ENCODE measurements at places on chromosomes 5 and 9. TPM values are rescaled to one million over a fixed set of nuclear protein-coding genes. Genes with fewer than 3 reads are reported as not detected.

DNA sequence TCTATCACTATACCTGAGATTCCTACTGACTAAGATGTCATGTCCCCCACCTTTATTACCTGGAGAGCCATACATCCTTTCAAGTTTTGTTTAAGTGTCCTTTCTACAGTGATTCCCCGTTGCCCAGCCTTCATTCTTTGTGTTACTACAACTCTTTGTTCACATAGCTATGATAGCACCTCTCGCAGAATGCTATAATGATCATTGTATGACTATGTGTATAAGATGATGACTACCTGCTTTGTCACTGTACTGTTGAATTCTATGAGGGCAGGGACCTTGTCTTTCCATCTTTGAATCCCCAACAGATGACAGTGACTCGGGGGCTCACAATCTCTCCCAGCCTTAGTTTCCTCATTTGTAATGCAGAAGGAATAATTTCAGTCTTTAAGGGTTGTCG, 361.2 kb downstream of the NPR3 start:
- no peak for DNase-seq

DNA sequence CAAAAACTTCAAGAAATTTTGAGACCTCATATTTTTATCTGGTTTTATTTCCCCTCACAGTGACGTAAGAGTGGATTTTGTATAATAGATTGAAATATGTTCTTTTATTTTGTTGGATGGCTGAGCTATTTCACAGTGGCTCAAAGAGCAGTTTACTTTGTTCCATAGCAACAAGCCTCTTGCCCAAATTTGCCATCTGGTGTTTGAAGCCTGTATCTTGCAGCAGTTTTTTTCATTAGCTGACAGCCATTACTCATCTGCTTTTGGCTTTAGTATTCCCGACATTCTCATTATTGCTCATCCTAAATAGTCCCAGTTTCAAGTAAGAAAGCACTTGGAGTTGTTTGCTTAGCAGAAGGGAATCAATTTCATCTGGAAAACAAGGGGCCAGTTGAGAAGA, 36.3 kb downstream of the GDA start:
- DNase-seq = no peak

DNA sequence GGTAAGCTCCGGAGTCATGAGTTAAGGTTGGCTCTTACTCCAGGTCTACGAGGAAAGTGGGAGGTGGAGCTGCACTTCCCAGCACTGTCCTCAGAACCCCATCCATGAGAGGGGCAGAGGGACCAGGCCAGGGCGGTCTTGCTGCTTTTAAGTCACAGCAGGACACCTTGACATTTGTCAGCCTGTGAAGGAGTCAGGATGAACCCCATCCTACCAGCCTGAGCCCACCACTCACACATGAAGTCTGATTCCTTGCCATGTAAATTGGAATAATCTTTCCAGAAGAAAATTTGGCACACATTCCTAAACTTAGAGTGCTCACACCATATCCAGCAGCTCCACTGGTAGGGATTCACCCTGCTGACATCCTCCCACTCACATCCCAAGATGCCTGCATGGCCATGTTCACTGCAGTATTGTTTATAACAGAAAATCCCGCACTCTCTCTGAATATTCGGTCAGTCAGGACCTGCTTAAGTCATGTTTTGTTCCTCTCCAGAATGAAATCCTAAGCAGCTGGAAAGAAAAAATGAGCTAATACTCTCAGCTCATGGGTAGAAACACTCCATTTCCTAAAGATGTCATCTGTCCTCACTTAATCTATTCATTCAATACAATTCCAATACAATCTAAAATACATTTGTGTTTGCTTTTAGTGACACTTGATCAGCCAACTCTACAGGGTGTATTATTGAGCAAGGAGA, 79.3 kb upstream of the COL5A1 start:
- peak; percentile 1 for DNase-seq

DNA sequence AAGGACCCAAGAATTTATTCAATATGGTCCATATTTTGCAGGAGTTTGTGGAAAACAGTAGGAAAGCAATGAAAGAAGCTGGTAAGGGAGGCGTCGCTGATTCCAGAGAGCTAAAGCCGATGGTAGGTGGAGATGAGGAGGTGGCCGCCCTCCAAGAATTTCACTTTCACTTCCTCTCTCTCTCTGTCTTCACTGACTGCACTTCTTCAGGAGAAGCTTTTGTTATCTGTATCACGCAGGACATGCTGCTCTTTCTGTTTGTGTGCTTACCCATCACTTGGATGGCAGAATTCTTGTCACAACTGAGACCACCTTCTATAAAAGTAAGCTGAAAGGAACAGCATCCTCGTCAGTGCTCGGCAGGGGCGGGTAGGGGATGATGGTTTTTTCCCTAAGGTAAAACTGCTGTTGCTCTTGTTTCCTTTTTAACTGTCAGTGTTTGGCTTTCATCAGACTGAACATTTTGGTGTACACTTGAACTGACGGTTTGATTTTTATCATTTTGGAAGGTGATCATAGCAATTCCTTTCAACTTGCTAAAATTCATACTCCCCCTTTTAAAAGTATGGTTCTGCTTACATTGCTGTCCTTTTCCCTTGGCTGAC, 62.4 kb upstream of the FSD1L start:
- DNase-seq = no peak

- DNase-seq = no peak
These were observed 41.3 kb downstream of the ITK start for GRCh38 chr5:157221959-157222358.

GRCh38 chr9:133333011-133333410, 3.0 kb downstream of the SURF6 start:
- no peak for DNase-seq

GRCh38 chr5:135873831-135874230, 21.8 kb downstream of the IL9 start:
- no peak for DNase-seq

DNA sequence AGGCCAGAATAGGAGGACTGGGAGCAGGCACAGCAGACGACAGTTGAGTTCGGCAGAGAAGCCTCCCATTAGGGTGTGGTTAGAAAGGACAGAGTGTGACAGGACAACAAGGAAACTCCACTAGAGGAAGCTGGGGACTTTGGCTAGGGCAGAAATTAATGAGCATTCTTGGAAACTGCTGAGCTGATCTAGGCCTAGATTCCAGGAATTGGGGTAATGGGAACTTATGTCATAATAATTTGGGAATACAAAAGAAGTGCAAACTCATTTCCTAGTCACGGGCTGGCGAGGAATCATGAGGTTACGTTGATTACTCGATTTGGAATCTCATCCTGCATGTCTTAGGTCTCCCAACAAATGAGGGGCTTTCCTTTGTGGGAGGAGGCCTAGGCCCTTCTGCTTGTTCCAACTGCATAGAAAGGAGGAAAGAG, 144.6 kb upstream of the RPS23 start:
- DNase-seq = no peak

DNA sequence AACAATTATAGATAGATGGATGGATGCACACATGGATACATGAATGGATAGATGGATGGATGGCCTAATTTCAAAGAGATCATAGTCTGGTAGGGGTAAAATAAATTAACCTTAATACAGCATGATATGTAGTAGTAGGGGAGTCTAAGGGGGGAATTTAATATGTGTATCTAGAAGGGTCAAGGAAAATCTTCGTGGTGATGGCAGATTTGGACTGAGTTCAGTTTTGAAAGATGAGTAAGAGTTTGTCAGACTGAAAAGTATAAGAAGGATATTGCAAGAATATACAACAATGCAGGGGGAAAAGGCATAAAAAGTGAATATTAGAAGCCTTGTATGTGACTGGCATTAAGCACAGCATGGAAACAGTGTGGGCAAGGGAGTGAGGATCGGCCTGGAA, 98.7 kb downstream of the ZNF462 start:
- no peak for DNase-seq

- no peak for DNase-seq
These were observed 69.2 kb upstream of the FBXW11 start for GRCh38 chr5:172075656-172076055.

DNA sequence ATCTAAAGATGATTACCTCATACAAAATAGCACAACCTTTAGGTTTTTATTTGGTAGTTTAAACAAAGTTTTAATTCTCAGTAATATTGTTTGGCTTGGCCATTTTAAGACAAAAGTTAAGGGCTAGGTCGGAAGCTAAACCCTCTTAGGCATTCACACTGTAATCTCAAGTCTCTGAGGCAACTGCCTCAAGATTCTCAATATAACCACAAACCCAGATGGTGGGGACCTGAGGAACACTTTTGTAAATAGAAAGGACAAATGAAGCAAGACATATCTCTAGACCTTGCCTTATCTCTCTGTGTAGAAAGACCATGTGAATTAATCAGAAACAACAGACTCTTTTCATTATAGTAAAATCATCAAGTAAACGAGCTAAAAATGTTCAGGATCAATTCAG, 500.2 kb upstream of the CDH6 start:
- DNase-seq = no peak

- DNase-seq = no peak
These were observed 72.9 kb downstream of the SEC61B start for GRCh38 chr9:99294850-99295461.

- DNase-seq = peak; percentile 82
These were observed 584.0 kb downstream of the ACTL7B start for GRCh38 chr9:108271646-108272348.

DNA sequence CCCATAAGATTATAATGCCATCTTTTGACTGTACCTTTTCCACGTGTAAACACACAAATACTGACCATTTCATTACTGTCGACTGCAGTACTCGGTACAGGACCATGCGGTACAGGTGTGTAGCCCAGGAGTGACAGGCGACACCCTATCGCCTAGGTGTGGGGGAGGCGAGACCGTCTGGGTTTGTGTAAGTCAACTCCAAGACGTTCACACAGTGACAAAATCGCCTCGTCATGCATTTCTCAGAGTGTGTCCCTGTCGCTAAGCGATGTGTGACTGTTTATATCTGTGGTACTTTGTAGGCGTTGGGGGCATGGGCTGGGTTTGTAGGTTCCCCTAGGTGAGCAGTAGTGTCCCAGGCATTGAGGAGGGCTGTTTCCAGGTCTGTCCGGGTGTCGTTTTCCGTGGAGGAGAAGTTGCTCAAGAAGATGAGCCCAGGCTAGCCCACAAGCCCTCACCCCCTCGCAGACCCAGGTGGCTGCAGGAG, 20.3 kb downstream of the NEK6 start:
- DNase-seq = no peak

DNA sequence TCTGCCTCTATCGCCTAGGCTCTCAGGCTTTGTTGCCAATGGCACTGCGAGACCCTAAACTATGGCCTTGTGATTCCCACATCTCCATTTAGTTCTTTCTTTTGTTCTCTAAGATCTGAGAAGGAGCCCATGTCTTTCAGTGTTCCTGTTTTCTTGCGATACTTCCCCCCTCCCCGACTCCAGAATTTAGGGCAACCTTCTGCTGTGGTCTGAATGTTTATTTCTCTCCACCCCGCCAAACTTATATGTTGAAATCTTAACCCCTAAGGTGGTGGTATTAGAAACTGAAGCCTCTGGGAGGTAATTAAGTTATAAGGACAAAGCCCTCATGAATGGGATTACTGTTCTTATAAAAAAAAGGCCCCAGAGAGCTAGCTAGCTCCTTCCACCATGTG, 6.4 kb downstream of the TMC1 start:
- DNase-seq = no peak

DNA sequence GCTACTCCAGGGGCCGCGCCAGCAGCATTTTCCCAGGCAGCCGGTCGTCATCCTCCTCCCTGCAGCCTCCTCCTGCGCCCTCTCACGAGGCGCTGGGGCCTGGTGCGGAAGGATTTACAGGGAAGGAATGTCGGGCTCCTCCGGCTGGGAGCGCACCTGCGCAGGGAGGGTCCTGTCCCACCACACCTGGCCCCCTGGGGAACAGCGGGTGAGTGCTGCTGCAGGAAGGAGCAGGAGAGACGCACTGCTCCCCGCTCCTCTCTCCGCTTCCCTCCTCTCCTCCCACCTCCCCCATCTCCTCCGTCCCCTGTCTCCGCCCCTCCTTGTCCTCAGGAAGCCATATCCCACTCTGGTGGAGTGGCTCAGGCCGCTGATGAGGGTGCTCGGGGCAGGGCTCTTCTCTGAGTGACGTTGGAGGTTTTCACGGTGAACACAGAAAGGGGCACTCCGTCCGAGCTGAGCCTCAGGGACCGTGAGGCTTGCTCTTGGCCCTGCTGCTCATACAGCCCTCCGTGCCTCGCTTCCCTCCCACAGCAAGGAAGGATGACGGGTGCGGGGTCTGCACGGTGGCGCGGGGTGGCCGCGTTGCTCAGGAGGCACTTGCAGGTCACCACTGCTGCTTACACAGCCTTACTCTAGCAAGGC, 31.3 kb downstream of the IRX4 start:
- no peak for DNase-seq

DNA sequence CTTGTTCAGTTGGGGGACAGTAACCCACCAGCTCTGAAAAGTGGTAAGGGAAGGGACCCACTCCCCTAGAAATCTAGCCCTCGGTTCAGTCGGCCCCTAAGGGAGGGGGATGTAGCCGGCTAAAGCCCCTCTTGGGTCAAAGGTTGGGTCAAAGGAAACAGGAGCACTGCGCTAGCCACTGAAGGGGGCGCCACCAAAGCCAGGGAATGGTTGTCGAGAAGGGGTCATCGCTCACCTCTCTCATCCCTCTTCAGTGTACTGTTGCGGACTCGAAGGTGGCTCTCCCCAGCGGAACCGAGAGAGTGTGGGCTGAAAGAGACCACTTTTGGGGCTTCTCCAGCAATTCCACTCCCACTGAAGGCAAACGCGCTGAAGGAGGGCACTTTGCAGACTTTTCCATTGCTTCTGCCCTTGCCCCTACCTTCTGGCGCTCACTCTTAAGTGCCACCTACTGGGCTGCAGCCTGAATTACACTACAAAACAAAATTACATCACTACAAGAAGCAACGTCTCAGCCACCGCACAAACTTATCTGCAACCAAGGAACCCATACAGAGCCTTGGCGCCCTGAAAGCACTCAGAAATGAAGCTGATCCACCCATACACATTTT, 396.9 kb downstream of the PDE4D start:
- DNase-seq = no peak

DNA sequence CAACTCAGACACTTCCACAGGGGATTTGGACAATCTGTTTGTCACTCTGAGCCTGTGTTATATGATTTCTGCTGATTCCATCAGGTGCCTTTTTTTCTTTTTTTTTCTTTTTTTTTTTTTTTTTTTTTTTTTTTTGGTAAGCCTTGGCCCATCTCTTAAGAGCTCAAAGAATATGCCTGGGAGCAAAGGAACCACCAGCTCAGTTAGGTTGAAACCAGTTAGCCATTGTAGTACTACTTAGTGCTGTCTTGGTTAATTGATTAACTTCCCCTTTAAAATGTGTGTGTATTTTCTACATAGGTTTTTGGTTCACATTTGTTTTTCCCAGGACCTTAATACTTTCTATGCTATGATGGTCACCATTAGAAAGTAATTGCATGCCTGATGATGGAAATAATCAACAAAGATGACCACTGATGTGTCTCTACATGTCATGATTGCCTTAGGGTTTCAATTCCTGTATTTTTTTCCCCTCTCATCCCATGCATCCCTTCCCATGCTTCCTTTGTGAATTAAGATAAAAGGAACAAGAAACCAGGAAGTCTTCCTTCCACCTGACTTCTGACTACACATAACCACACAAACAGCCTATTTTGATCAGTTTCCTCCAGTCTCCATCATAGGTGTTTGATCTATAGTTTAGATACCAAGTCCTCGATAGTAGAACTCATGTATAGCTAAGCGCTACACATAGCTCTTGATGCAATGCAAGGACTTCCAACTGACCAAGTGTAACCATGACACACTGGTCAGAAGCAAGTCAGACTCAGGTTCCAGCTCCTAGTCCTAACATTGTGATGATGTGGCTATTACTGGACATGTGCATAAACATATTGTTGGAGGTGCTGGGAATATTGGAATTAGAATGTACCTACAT, 306.1 kb downstream of the EFNA5 start:
- DNase-seq = no peak

The HMMR gene
- 5.2 TPM for polyA plus RNA-seq

The PCDHGB7 gene
- polyA plus RNA-seq = 8.4 TPM

The NELFB gene
- 61.1 TPM for polyA plus RNA-seq

The C5orf46 gene
- 2.7 TPM for polyA plus RNA-seq

The UNC13B gene
- 10.4 TPM for polyA plus RNA-seq

The PPP1R26 gene
- polyA plus RNA-seq = 15.0 TPM
